ENCODE measurements at places on chromosomes 12 and 14.

GRCh38 chr12:65808580-65808979, 15.7 kb upstream of the HMGA2 start:
- H3K27ac ChIP-seq, result no peak overlapping the region
- no peak overlapping the region for H3K4me3 ChIP-seq
- peaks cover 30% of the 10 kb centered on the region for H3K4me1 ChIP-seq

GRCh38 chr14:25006961-25007795, 42.8 kb downstream of the STXBP6 start:
- H3K27ac ChIP-seq, result peak overlapping the region; percentile 73
- H3K36me3 ChIP-seq, result no peaks in the 10 kb centered on the region
- H3K27me3 ChIP-seq, result no peaks in the 10 kb centered on the region
- DNase-seq, result peak; percentile 97

DNA sequence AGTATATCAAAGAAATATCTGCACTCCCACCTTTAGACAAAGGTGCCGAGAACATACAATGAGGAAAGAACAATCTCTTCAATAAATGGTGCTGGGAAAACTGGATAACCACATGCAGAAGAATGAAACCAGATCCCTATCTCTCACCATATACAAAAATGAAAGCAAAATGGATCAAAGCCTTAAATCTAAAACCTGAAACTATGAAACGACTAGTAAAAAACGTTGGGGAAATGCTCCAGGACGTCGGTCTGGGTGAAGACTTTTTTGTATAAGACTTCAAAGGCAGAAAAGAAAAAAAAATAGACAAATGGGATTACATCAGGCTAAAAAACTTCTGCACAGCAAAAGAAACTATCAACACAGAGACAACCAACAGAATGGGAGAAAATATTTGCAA, 83.8 kb downstream of the PPM1A start:
- DNase-seq, result no peak
- no peaks in the 10 kb centered on the region for H3K36me3 ChIP-seq
- H3K27ac ChIP-seq, result no peak overlapping the region
- H3K27me3 ChIP-seq, result peaks cover 13% of the 10 kb centered on the region
- no peak overlapping the region for H3K4me3 ChIP-seq
- H3K4me1 ChIP-seq, result no peaks in the 10 kb centered on the region

GRCh38 chr14:31000629-31001338, 24.7 kb upstream of the AP4S1 start:
- no peaks in the 10 kb centered on the region for H3K27me3 ChIP-seq
- H3K36me3 ChIP-seq, result peaks cover 8% of the 10 kb centered on the region
- no peak overlapping the region for H3K4me3 ChIP-seq

DNA sequence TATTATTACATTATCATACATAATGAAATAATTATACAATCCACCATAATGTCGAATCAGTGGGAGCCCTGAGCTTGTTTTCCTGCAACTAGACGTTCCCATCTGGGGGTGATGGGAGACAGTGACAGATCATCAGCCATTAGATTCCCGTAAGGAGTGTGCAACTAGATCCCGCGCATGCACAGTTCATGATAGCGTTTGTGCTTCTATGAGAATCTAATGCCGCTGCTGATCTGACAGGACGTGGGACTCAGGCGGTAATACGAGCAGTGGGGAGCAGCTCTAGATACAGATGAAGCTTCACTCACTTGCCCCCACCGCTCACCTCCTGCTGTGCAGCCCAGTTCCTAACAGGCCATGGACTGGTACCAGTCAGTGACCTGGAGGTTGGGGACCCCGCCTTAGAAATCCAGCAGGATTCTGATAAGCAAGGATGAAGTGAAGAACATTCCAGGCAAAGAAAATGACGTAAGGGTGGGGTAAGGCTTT, 204.6 kb downstream of the ETV6 start:
- DNase-seq, result no peak
- H3K27me3 ChIP-seq, result no peaks in the 10 kb centered on the region
- no peaks in the 10 kb centered on the region for H3K4me1 ChIP-seq
- H3K27ac ChIP-seq, result no peak overlapping the region
- peaks cover 14% of the 10 kb centered on the region for H3K36me3 ChIP-seq
- no peak overlapping the region for H3K4me3 ChIP-seq

DNA sequence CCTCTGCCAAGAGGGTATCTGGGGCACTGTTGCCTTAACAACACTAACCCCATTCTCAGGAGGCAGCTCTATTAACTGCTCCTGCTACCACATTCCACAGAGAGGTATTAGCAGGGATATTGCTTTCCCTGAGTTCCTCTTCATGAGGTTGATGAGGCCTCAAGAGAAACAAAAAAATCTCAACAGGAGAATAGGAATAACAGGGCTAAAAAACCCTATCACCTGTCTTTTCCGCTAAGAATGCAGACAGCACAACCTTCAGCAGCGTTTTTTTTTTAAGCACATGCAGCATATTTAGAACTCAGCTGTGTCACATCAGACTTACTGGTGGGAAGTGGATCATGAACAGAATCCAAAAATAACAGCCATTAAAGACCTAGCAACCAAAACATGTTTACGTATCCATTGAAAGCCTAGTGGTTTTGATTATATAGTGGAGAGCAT, 29.2 kb downstream of the ATF7 start:
- H3K4me3 ChIP-seq, result no peak overlapping the region
- H3K36me3 ChIP-seq, result 0 out of 2 replicates have a peak, but pooled peaks cover 11% of the 10 kb centered on the region
- no peaks in the 10 kb centered on the region for H3K27me3 ChIP-seq
- DNase-seq, result peak; percentile 49
- H3K4me1 ChIP-seq, result peaks cover 6% of the 10 kb centered on the region
- H3K27ac ChIP-seq, result no peak overlapping the region
